ENCODE measurements at places on chromosomes 12 and 14. TPM values are rescaled to one million over a fixed set of nuclear protein-coding genes. Genes with fewer than 3 reads are reported as not detected.

DNA sequence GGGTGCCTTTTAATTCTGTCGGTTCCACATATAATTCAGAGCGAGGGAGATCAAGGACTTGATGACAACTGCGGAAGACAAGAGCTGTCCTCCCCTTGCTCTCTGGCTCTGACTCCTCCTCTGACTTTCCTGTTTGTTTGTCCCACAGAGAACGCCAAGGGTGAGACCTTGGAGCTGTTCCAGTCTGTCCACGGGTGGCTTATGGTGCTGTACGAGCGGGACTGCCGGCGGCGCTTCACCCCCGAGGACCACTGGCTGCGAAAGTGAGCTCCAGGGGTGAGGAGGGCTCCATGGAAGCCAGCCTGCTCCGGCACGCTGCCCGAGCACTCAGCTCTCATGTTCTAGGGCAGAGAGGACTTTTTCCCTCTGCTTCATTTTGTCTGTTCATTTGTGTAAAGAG lies 32.8 kb downstream of the UBE3B start:
- no peak overlapping the region for H3K4me3 ChIP-seq
- H3K27me3 ChIP-seq: no peaks in the 10 kb centered on the region
- no peak for DNase-seq
- no peaks in the 10 kb centered on the region for H3K36me3 ChIP-seq

The LRP1 gene
- total RNA-seq: 92.5 TPM

DNA sequence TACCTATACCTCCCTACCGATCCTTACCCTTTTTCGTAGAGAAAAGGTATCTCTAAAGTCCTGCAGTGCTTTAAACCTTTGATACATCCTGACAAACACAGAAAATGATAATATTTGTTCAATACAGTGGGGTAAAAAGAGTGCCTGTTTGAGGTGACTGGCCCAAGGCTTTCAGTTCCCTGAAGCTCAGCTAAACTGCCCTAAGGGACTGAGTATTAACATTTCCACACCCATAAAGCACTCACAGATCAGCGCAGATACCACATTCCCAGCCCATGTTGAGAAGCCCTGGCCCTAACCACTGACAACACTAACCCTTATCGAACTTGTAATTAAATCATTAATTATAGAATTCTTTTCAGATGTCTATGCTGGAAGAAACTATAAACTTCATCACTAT lies 108.7 kb downstream of the DIP2B start:
- 0 out of 2 replicates have a peak overlapping the region, but pooled peaks have one; percentile 17 for H3K27ac ChIP-seq
- H3K4me1 ChIP-seq: peaks cover 16% of the 10 kb centered on the region
- H3K27me3 ChIP-seq: no peaks in the 10 kb centered on the region

GRCh38 chr14:49955024-49955423 lies 62.1 kb downstream of the ARF6 start:
- no peak overlapping the region for H3K4me3 ChIP-seq
- H3K27ac ChIP-seq: no peak overlapping the region
- H3K4me1 ChIP-seq: no peaks in the 10 kb centered on the region
- no peak for DNase-seq
- H3K36me3 ChIP-seq: no peaks in the 10 kb centered on the region
